ENCODE measurements at places on chromosomes 4 and X. TPM values are rescaled to one million over a fixed set of nuclear protein-coding genes. Genes with fewer than 3 reads are reported as not detected.
A peak's percentile ranks its signal among the peaks of the same experiment; 100 is the strongest.

DNA sequence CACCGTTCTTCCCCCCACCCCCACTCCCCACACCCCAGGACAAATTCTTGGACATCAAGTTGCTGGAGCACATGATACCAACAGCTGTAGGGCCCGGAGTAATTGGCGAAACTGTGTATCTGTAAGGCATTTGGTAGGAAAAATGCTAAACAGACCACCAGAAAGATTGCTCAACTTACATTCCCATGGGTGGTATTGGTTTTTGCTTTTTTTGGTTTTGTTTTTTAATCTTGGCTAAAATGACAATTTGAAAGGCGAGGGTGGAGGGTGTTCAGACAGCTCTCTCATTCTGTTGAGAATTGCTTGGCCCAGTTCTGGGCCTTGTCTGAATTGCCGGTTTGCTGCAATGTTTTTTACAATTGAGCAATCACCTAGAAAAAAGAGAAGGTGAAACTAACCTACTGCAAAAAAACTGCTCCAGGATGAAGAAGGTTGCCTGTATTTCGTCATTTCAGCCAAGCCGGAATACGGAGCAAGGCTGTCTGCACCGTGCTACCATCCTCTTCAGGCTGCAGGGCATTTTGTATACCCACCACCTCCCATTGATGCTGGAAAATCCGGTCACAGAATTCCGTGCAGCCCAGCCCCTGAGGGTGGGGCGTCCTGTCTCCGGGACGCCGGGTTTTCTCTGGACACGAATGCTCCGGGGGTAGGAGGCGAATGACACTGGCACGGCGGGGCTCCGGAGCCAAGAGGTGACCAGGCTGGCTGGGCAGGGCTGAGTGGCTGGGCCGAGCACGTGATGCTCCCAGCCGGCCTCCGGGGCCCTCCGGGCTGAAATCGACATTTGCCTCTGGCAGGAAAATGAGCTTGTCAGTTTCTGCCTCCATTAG, at the start of gene CLCN4:
Gene CLCN4, plus strand, starts transcription at position 777 of the 833 bp plus-strand sequence. CDS start 28,058 bp downstream, outside the sequence.
- ATAC-seq: no peak

DNA sequence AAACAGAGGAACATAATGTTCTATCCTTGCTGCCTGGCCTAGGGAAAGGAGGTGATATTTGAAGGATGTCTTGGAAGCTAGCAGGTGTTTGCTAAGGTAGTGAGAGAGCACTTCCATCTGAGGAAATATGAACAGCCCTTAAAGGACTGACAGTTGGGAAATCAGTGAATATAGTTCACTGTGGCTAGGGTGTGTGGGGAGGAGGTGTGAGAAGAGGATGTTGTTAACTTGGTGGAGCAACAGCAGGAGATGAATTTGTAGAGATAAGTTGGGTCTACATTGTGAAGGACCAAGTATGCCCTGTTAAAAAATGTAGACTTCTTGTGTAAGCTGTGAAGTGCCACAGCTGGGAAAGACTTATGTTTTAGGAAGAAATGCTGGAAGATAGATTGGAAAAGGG, 25.5 kb downstream of the TBC1D19 start:
- no peak for ATAC-seq

DNA sequence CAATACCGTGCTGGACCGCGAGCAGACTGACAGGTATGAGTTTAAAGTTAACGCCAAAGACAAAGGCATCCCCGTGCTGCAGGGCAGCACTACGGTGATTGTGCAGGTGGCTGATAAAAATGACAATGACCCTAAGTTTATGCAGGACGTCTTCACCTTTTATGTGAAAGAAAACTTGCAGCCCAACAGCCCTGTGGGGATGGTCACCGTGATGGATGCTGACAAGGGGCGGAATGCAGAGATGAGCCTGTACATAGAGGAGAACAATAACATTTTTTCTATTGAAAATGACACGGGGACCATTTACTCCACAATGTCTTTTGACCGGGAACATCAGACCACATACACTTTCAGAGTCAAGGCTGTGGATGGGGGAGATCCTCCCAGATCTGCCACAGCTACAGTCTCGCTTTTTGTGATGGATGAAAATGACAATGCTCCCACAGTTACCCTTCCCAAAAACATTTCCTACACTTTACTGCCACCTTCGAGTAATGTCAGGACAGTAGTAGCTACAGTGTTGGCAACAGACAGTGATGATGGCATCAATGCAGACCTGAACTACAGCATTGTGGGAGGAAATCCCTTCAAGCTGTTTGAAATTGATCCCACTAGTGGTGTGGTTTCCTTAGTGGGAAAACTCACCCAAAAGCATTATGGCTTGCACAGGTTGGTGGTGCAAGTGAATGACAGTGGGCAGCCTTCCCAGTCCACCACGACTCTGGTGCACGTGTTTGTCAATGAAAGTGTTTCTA, 3.2 kb downstream of the PCDH7 start:
- ATAC-seq: no peak

GRCh38 chr4:162535121-162535520, 371.3 kb upstream of the FSTL5 start:
- no peak for ATAC-seq

DNA sequence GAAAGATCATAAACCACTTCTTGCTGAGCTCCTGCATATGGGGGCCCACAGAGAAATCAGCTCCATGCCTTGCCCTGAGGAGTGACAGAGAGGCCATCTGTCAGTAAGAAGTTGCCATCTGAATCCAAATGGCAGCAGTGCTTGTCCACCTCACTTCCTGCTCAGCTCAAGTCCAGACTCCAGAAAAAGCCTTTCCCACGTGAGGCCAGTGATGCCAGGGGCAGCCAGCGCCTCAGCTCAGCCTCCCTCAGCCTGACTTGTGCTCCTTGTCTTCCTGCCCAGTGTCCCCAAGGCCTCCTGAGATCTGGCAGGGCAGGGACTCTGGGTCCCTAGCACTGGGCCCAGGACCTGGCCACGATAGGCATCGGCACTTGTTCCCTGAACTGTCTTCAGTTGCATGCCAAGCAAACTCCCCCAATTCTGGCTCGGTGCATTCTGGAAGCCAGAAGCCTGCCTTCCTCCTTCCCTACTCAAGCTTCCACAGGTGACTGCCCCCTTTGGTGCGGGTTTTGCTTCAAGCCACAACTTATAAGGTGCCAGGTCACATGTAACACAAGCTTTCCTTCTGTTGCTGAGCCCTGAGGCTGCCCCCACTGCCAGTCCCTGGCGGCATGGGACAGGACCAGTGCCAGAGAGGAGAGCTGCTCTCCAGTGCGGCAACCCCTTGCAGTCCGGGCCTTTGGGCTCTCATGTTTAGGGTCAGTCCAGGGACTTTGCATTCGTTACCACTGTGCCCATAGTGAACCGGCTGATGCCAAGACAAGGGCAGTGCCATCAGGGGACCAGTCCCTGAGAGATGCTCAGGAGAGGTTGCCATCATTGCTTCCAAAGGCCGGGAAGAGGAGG, 2.2 kb downstream of the ZNF185 start:
- no peak for ATAC-seq

Gene AADAT
- total RNA-seq: not detected

Gene CT55
- not detected for total RNA-seq

GRCh38 chr4:140046543-140046942, 107.4 kb downstream of the MAML3 start:
- no peak for ATAC-seq

Gene CD99
- 231 TPM for total RNA-seq

DNA sequence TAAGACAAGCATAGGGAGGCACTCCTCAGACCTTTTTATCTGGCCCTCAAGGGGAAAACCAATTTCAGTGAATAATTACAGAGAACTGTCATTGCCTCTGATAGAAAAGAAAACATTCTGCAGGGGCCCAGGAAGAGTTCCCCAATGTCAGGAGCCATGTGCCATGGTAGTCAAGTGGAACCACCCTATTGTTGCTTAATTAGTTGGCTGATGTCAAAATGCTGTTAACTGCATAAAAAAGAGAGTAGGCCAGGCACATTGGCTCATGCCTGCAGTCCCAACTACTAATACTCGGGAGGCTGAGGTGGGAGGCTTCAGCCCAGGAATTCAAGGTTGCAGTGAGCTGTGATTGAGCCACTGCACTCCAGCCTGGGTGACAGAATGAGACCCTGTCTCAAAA, 28.6 kb upstream of the OGT start:
- ATAC-seq: no peak

- ATAC-seq: peak; percentile 40
Measured at GRCh38 chrX:30865015-30865414, 24.0 kb downstream of the TAB3 start.

GRCh38 chrX:74272230-74272629, 31.8 kb upstream of the ZCCHC13 start:
- ATAC-seq: peak; percentile 78

GRCh38 chrX:77450415-77450814, 3.2 kb downstream of the FGF16 start:
- ATAC-seq: no peak

Gene WDR44
- total RNA-seq: 12.7 TPM

DNA sequence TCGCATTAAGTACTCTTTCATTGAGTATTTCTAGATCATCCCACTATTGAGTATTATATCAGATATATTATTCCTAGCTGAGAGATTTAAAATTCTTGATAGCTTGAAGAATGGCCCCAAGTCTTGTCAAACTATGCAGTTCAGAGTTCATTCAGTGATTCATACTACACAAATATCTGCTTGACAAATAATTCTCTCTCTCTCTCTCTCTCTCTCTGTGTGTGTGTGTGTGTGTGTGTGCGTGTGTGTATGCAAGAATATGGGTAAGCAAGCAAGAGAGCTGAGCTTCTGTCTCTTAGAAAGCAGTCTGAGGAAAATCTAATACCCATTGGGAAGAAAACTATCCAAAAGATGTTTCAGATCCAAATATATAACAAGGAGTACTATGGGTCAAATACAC, 142.0 kb downstream of the SLC10A7 start:
- ATAC-seq: no peak

GRCh38 chr4:82017680-82018079, 356.1 kb downstream of the HNRNPD start:
- ATAC-seq: no peak

GRCh38 chr4:77930876-77931275, 68.2 kb downstream of the MRPL1 start:
- ATAC-seq: no peak
